Epithelial cell of esophagus (primary cell): ENCODE measurements at places on chromosomes 11 and 22.

DNA sequence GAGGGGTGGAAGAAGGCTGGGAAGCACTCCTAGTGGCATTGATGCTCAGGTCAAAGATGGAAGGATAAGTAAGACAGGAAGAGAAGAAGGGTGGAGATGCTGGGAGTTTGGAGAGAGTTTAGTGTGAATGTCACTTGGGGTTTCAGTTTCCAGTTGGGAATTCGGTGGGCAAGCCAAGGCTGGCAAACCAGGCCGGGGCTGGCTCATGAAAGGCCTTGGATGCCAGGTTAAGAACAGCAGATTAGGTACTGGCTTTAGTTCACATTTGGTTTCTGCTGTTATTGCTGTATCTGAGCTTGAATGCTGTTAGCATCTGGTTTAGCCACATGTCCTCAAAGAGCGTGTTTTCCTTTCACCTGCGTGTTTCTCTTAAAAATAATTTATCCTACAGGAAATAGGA, 69.6 kb downstream of the BLID start:
- DNase-seq = no peak

GRCh38 chr22:44661070-44661469, 40.9 kb upstream of the PRR5 start:
- DNase-seq = no peak

- DNase-seq = no peak
These were observed 22.6 kb upstream of the OLFML1 start for GRCh38 chr11:7462706-7463105.

- no peak for DNase-seq
These were observed 56.7 kb downstream of the AMBRA1 start for GRCh38 chr11:46537121-46537520.

DNA sequence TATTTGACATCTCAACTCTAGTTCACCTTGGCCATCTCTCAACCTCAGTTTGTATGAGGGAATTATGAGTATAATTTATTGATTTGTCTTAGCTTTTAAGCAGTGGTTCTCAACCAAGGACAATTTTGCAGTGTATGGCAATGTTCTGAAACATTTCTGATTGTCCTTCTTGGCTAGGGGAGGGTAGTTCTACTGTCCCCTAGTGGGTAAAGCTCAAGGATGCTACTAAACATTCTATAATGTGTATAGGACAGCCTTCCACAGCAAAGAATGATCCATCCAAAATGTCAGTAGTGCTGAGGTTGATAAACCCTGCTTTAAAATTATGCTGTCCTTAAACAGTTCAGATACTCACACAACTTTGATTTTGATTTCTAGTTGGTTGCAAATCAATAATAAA, 78.1 kb upstream of the ALKBH3 start:
- DNase-seq = no peak
